Activated T-helper 9 cell treated with anti-CD3 and anti-CD28 coated beads, Interleukin-2, amount 50 U/mL, for 16 hours (primary cell): ENCODE measurements at places on chromosomes 7 and 10.

GRCh38 chr10:50464004-50464409 lies 159.7 kb downstream of the SGMS1 start:
- no peak for DNase-seq

DNA sequence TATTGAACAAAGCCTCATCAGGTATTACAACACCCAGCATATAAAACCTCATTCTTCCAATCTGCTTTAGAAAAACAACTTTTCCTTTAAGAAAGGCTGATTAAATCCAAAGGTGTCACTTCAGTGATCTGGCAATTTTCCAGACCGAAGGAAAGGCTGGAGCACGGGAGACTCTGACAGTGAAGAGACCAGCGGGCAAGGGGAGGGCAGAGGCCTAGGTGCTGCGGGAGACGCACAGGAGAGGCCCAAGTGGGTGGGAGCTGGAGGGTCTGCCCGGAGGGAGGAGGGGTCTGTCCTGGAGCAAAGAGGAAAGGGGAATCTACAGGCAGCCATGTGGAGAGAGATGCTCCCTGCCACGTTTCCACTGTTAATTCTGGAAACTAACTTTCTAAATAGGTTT lies 24.3 kb upstream of the PPP2R2D start:
- no peak for DNase-seq

- no peak for DNase-seq
Measured at GRCh38 chr7:44764081-44764480, 15.4 kb downstream of the ZMIZ2 start.

DNA sequence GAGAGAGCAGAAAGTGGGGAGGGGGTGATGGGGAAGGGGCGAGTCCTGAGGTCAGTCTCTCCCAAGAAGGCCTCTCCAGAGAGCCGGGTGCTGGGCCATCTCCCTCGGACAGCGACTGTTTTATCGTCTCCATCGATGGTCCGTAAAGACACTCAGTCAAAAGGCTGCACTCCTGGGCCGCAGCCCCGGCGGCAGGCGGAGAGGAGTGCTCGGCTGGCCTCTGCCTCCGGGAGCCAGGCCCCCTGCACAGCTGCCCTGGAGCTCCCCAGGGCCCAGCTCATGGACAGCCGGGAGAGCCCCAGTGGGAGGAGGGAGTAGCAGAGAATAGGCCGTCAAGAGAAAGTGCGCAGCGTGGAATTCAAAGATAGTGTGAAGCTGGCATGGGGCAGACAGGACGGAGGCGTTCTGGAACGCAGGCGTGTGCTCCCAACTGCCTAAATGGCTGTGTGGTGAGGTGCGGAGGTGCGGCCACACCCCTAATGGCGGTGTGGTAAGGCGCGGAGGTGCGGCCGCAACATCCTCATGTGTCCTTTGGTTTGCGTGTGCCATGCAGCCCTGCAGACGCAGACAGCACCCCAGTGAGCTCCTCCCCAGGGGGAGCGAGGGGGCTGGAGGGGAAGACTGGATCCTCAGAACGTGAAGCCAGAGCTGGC lies 477.5 kb upstream of the FOXK1 start:
- DNase-seq = no peak

GRCh38 chr10:133394801-133395221 lies 854 bp downstream of the MTG1 start:
- no peak for DNase-seq

GRCh38 chr10:68231106-68231816 lies 652 bp downstream of the ATOH7 start:
- DNase-seq = no peak

GRCh38 chr7:157046681-157047080 lies 36.2 kb upstream of the MNX1 start:
- DNase-seq = no peak

DNA sequence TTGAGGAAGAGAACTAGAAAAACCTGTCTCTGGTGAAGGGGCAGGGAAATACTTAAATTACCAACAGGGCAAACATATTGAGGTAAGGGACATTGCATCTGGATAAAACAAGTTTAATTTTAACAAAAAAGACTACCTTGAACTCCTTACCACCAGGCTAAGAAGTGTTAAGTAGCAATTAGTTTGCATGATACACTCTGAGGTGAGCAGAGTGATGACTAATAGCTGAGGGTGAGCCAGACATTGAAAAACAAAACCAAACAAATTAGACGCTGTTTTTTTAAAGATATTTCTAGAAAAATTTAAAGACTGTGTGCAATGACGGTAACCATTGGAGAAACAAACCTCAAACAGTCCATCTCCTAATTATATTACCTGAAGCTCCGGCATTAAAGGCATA lies 105.9 kb downstream of the ANKRD7 start:
- no peak for DNase-seq

DNA sequence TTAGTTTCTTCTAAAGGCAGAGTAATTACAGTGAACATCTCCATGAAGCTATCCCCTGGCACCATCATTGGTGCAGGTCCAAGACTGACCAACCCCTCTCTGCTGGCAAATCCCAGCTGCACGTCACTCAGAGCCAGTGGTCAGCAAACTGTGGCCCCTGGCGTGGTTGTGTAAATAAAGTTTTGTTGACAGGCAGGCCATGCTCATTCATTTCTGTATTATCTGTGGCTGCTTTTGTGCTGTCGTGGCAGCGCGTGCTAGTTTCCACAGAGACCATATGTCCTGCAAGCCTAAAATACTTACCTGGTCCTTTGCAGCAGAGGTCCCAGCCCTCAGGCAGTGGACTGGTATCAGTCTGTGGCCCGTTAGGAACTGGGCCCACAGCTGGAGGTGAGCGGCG lies 117.6 kb upstream of the NPS start:
- DNase-seq = no peak

- DNase-seq = no peak
Measured at GRCh38 chr10:43234471-43235041, 32.3 kb downstream of the RASGEF1A start.

- DNase-seq = no peak
Measured at GRCh38 chr10:81136261-81136660, 598.6 kb downstream of the SH2D4B start.

- DNase-seq = no peak
Measured at GRCh38 chr10:97390091-97390490, 11.0 kb downstream of the RRP12 start.

GRCh38 chr7:44309271-44310091 lies 15.9 kb downstream of the CAMK2B start:
- no peak for DNase-seq

GRCh38 chr7:121187222-121187621 lies 141.6 kb upstream of the WNT16 start:
- no peak for DNase-seq

DNA sequence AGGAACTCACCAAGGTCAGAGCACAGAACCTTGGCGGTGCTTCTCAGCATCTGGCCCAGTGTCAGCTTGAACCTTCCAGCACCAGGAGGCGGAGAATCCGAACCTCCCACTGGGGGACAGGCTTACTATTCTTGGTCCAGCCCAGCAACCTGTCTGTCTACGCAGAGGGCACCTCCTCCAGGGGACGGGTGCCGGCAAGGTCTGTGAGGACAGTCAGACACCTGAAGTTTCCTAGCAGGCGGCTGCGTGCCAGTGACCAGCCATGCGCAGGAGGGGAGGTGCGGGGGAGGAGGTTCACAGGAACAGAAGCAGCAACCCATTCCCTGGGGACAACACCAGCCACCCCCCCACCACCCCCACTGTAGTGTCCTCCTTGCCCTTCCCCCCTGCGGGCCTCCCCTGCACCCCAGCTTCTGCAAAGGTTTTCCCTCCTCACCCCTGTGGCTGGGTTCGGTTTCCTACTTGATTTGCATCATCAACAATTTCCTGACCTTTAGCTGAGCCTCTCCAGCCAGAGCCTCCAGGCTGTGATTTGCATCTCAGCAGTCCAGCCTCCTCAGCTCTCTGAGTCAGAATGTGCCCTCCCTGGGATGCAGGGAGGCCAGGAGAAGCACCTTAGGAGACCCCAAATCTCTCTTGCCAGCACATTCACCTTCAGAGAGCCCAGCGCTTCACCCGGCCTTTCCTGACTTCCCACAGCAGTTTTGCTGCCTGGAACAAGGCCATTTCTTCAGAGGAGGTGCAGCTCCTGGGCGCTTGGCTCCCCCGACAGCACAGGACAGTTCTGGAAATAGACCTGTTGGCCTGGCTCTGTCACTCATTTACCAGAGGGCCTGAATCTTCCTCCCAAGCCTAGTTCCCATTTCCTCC lies 107.5 kb upstream of the NPS start:
- no peak for DNase-seq

DNA sequence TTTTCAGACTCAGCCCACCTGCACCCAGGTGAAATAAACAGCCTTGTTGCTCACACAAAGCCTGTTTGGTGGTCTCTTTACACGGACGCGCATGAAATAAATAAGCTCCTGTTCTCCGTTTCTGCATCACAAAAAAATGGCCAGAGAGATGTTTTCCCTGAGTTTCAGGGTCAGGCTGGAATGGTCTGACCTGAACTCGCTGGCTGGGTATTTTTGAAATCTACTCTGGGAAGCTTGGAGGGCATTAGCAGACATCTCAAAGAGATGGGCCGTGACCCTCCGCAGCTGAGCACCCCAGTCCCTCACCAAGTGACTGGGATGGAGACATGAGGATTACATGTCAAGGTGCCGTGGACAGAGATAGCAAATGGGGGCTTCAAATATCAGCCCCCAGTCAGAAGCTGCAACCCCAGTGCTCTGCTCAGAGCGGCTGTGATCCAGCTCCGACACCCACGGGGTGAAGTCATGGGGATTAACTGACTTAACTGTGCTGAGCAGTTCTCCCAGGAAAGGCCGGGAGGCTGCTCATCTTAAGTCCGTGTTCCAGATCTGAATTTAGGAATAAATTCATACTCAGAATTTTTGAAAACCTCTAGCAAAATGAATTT lies 22.3 kb downstream of the CALML5 start:
- no peak for DNase-seq

DNA sequence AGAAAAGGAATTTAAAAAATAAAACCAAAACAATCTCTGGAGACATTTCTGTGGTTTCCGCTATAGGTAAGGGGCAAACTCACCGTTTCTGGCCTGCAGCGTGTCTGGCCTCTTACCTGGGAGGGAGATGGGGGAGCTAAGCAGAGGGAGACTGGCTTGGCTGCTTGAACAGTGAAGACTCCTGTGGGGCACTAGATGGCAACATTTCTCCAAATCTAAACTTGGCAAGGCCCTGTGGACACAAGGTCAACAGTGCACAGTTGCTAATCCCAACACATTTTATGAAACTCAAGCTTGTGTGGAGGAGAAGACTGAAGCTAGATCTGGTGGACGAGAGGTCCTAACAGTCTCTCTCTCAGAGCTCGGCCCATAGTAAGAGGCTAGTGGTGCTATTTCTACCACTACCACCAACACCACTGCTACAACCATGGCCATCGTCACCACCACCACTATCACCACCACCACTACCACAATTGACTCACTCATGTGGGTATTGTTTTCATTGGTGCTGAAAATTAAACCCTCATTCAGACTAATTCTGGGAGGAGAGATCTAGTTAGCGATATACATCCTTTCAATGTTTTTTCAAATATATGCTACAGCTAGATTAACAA lies 28.4 kb upstream of the CDHR3 start:
- DNase-seq = no peak

DNA sequence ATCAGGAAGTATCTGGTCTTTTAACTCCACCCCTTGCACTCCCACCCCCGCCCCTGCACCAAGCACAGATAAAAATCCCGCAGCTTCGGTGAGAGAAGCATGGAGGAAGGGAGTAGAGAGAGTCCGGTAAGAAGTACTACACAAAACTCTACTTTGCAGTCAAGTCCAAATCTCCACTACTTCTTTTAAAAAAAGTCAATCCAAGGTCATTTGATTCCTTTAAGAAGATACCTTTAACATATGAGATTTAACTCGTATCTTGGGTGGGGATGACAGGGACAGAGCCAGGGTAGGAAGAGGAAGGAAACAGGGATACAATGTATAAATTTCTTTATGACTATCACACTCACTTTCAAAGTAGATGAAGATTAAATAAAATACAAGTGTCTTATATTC lies 132.1 kb downstream of the NRBF2 start:
- peak; percentile 10 for DNase-seq

GRCh38 chr10:131727560-131727959 lies 173.2 kb upstream of the PPP2R2D start:
- no peak for DNase-seq

DNA sequence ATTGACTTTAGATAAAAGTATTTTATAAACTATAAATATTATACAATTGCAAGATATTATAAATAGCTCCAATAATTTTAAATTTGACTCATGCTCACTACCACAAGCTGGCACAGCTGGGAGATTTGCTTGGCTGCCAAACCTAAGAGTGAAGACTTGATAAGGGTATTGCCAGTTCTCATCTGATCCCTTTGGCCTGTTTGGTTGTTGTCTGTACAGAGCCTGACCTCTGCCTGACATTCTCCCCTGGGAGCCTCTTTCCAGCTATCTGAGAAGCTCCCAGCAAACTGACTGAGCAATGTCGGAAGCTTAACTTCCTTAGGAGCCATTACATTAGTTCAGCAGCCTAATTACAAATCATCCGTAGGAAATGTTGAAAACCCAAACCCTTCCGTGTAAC lies 10.2 kb upstream of the LMOD2 start:
- DNase-seq = no peak

DNA sequence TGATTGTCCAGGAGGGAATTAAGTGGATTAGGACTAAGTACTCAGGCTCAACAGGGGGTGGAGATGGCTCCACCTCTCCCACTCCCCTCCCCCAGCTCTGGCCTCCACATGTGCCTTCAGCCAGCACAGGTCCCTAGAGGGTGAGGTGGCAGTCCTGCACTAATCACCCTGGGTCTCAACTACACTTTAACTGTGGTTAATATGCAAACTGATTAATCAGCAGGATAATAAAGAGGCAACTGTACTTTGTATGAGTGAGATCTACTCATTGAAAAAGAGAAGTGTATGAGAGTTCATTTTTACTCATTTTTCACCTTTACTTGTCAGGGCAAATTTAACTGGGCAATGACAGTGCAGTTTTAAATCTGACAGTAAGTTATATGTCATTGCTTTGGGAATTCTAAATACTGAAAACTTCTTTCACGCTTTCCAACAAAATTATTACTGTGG lies 223.8 kb upstream of the CCDC6 start:
- no peak for DNase-seq

DNA sequence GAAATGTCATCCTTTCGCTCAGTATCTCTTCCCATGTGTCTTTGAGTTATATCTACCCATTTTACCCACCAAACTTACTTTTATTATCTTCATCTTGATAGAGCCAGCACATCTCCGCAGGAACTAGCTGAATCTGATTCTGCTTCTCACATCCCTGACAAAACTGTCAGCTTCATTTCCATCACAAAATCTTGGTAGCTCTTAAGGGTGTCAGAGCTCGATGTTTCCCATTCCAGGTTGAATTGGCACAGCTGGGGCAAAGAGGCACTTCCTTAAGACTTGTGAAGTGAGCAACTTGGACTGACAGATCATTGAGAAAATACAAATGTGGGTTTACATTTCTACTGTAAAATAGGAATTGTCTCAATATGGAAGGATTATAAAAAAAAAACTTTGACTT lies 434.5 kb downstream of the SUGCT start:
- DNase-seq = no peak

GRCh38 chr7:159253657-159254056 lies 109.0 kb upstream of the VIPR2 start:
- no peak for DNase-seq

DNA sequence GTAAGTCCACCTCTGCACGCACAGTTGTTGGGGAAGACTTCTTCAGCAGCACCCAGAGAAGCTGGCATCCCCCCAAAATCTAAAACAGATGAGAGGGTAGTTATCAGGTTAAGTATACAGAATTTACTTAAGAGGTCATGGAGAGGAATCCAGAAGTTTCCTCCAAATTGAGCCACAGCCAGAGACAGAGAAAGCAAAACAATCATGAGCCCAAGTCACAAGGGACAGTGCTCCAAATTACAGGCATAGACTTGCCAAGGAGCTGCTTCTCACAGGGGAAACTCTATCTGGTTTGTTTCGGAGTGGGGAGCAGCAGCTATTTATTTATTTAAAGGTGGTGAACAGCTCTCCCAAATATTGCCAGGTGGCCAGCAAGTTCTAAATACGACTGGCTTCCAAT lies 308.4 kb downstream of the SKIDA1 start:
- DNase-seq = no peak
